NCI-H1694 (cell line): ENCODE measurements at places on chromosomes 4 and X.
A peak's percentile ranks its signal among the peaks of the same experiment; 100 is the strongest.

DNA sequence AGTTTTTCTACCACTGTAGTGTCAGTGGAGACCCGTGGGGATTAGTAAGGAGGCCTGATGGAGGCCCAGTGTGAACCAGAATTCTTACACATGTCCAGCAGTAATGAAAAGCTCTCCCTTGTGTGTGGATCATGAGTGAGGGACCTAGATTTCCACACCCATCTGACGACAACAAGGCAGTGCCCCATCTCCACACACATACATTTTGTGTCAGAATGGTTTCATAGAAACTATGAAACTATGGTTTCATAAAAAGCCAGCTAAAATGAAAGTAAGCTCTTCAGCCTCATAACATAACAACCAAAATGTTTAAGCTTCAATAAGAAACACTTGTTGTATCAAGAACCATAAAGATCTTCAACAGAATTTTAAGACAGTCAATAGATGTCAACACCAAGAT is 884.5 kb upstream of the ADGRL3 start:
- no peak for DNase-seq

DNA sequence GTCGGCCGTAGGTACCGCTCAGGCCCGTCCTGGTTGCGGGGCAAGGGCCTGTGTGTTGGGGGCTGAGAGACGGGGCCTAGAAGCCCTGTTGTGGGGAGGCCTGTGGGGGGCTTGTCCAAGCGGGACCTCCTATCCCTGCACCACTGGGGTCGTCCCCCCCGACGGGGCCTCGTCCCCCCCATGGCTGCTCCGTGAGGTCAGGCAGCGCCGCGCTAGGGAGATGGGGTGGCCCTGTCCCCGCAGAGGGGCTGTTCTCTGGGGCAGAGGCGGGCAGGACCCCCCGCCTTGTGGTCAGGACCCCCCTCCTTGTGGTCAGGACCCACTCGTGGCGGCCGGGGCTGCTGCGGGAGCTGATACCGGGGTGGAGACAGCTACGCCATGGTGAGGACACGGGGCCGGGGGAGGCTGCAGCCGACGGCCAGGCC is 12.1 kb upstream of the GTPBP6 start:
- no peak for DNase-seq

DNA sequence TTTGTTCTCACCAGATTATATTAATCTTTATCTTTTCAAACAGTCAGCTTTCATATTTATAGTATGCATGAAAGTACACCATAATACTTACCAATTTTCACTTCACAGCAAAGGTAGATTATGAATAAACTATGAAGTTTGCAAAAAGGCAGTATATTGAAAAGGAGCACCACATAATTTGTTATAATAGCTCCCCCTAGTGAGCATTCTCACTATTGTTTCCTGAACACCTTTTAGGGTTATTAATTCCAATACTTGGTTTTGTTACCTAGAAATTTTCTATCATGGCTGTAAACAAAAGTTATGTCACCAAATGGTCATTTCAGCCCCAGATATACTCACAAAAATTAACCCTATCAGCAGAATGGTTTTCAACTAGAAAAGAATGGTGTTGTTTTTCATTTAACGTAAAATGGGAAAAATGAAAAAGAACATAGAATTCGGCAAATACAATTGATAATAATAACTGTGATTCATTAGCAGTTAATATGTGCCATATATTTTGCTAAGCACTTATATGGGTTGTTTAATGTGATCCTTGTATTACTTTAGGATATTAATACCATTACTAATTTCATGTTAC is 30.2 kb upstream of the NKX6-1 start:
- DNase-seq = peak; percentile 43

GRCh38 chrX:133171962-133172708 is 46.0 kb downstream of the TFDP3 start:
- DNase-seq = peak; percentile 37

- no peak for DNase-seq
Observed at GRCh38 chrX:109283870-109284269, 198.0 kb downstream of the GUCY2F start.

DNA sequence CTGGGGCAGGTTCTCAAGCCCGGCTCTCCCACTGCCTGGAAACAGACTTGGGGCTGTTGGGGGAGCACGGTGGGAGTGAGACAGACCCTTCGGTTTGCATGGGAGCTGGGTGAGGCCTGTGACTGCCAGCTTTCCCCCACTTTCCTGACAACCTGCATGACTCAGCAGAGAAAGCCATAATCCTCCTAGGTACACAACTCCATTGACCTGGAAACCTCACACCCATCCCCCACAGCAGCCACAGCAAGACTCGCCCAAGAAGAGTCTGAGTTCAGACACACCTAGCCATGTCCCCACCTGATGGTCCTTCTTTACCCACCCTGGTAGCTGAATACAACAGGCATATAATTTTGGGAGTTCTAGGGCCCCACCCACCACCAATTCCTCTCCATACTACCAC is 57.6 kb upstream of the UBQLN2 start:
- DNase-seq = no peak

DNA sequence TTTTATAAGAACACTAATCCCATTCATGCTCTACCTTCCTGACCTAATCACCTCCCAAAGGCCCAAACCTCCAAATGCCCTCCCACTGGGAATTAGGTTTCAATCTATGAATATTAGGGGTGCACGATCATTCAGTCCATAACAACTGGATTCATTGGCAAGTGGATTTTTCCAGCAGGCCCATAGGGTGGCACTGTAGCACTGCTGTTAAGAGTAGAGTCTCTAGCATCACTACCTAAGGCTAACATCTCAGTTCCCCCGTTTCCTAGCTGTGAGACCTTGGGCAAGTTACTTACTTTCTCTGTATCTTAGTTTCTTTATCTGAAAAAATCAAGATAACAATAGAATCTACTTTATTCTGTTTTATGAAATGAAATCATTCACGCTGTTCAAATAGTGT is 315.8 kb downstream of the STIM2 start:
- peak; percentile 6 for DNase-seq
